ENCODE measurements at places on chromosomes 7 and 10. TPM values are rescaled to one million over a fixed set of nuclear protein-coding genes. Genes with fewer than 3 reads are reported as not detected.

DNA sequence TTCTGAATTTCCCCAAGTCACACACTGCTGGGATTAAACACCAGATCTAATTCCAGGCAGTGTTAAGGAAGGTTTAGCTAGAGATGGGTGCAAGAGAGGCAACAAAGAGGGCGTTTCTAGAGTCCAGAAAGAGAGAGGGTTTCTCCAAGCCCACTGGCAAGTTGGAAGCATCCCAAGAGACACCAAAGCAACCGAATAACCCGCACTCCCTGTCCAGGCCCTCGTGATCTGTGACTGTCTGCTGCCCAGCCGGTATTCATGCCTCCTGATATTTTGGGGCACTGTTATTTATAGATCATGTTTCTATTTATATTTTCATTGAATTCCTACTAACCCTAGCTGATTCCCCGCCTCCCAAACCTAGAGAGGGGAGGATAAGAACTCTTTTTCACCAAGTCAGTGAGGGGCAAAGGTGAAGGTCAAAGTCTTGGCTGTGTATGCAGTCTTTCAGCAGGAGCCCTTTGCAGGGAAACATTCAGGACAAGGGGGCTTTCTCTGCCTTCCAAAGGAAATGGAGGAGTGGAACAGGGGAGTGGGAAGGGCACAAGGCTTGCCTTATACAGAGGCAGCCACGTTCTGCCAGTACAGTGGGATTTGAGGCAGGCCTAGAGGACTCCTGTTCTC, 103.6 kb downstream of the SH3PXD2A start:
- DNase-seq: no peak

GRCh38 chr10:63611078-63611477, 89.9 kb downstream of the REEP3 start:
- H3K4me1 ChIP-seq: peaks cover 7% of the 10 kb centered on the region
- no peaks in the 10 kb centered on the region for H3K27me3 ChIP-seq
- DNase-seq: no peak
- H3K4me3 ChIP-seq: no peak overlapping the region
- no peak overlapping the region for H3K27ac ChIP-seq

DNA sequence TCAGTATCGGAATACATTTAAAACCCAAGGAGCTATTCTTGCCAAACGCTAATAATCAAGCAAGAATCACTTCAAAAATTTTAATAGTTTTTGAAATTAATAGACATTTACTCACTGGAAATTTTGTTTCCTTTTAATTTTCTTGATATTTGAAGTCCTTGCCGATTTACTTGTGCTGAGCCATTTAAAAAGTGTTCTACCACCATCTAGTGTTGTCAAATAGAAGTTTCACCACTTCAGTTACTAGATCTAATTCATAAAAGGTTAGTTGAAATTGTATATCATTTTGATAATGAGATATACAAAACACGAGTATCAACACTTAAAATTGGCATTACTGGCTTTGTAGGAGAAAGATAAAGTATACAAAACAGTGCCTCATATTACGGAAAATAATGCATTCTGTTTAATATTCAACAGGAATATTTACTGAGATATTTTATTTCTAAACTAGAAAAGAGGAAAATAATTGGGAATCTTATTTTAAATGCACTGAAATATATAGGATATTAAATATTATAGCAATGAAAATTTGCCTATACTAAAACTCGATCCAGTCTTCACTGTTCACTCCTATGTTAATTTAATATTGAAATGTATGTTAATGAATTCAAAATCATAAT, 664.8 kb upstream of the SEMA3D start:
- no peak for DNase-seq
- no peak overlapping the region for H3K27ac ChIP-seq
- H3K4me3 ChIP-seq: no peak overlapping the region
- H3K27me3 ChIP-seq: no peaks in the 10 kb centered on the region
- no peaks in the 10 kb centered on the region for H3K4me1 ChIP-seq

DNA sequence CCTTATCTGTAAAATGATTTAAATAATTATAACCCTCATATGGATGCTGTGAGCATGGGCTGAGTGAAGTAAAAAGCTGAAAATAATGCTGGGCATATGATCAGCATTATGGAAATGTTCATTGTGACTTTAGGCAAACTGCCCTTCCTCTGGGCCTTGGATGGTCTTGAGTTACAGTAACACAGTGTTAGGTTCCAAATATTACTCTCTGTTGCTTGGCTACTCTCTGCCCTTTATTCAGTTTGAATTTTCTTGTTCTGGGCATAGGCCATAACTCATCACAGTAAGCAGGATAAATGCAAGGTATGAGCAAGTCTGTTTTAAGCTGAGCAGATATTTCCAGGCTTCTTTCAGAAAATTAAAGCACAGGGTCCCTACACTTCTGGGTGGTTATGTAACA, 868.0 kb downstream of the KCNMA1 start:
- peaks cover 6% of the 10 kb centered on the region for H3K27me3 ChIP-seq
- no peaks in the 10 kb centered on the region for H3K36me3 ChIP-seq
- H3K4me3 ChIP-seq: no peak overlapping the region
- no peak for DNase-seq
- no peaks in the 10 kb centered on the region for H3K4me1 ChIP-seq

- H3K27me3 ChIP-seq: no peaks in the 10 kb centered on the region
- no peaks in the 10 kb centered on the region for H3K4me1 ChIP-seq
- no peaks in the 10 kb centered on the region for H3K36me3 ChIP-seq
- no peak overlapping the region for H3K27ac ChIP-seq
These were observed 316.9 kb upstream of the PLXDC2 start for GRCh38 chr10:19499291-19499770.

GRCh38 chr10:70649526-70649925, 22.8 kb upstream of the ADAMTS14 start:
- no peak overlapping the region for H3K4me3 ChIP-seq
- no peaks in the 10 kb centered on the region for H3K4me1 ChIP-seq
- peaks cover 4% of the 10 kb centered on the region for H3K27me3 ChIP-seq
- no peak overlapping the region for H3K27ac ChIP-seq
- DNase-seq: no peak

GRCh38 chr10:22550732-22551131, 163.6 kb downstream of the PIP4K2A start:
- peak; percentile 62 for DNase-seq
- peaks cover 29% of the 10 kb centered on the region for H3K4me1 ChIP-seq
- H3K4me3 ChIP-seq: no peak overlapping the region
- peaks cover 18% of the 10 kb centered on the region for H3K27me3 ChIP-seq
- H3K36me3 ChIP-seq: peaks cover 37% of the 10 kb centered on the region
- H3K27ac ChIP-seq: peak overlapping the region; percentile 88

GRCh38 chr7:43648473-43649406, 65.8 kb downstream of the STK17A start:
- peaks cover 98% of the 10 kb centered on the region for H3K4me1 ChIP-seq
- H3K27me3 ChIP-seq: peaks cover 31% of the 10 kb centered on the region
- DNase-seq: peak; percentile 89
- peaks cover 3% of the 10 kb centered on the region for H3K36me3 ChIP-seq
- peak overlapping the region; percentile 66 for H3K4me3 ChIP-seq

- H3K4me1 ChIP-seq: no peaks in the 10 kb centered on the region
- H3K27ac ChIP-seq: no peak overlapping the region
- DNase-seq: no peak
- H3K27me3 ChIP-seq: peaks cover 2% of the 10 kb centered on the region
- H3K36me3 ChIP-seq: no peaks in the 10 kb centered on the region
These were observed 101.5 kb downstream of the JCAD start for GRCh38 chr10:29957907-29958331.

- H3K27me3 ChIP-seq: no peaks in the 10 kb centered on the region
- H3K36me3 ChIP-seq: peaks cover 8% of the 10 kb centered on the region
These were observed 69.1 kb upstream of the MXI1 start for GRCh38 chr10:110138197-110138812.

DNA sequence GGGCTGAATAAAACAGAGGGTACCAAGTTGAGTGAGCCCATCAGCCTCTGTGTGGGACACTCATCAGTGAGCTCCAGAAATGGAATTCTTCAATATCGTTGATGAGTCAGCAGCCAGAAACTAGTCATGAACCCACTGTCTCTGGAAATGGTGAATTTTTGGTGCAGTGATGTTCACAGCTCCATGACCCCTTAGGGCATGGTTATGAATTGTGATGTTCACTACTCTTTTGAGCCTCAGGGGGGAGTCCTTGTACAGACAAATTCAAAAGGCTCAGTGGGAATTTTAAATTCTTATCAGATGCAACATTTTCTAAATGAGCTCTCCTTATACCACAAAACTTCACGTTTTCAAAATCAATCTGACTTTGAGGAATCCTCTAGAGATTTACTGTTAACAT, 335.7 kb downstream of the PHTF2 start:
- no peak overlapping the region for H3K27ac ChIP-seq
- H3K4me1 ChIP-seq: no peaks in the 10 kb centered on the region
- no peak for DNase-seq

DNA sequence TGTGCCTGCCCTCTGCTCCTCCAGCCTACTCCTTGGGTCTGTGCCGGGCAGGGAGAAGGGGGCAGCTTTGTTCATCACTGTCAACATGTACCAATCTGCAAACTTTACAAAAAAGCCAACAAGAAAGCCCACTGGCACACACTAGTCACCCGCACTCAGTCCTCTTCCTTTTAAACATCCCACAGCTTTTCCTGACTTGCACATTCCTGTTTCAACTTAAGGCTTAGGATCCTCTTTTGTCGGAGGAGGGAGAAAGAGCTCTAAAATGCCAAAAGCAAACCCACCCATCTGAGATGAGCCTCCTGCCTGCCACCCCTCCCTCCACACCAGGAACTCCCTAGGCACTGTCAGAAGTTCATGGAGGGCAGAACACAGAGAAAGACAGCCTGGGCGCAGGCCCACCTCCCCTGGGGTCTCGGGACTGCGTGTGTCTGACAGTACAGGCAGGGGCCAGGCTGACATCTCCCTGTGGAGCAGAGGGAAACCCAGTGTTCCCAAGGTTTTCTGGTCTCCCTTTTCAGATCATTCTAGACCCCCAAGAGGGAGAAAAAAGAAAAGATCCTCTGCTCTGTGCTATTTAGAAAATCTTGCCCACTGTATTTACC, 5.4 kb downstream of the PDIA4 start:
- H3K4me3 ChIP-seq: no peak overlapping the region
- H3K4me1 ChIP-seq: peaks cover 61% of the 10 kb centered on the region
- peaks cover 5% of the 10 kb centered on the region for H3K27me3 ChIP-seq
- H3K27ac ChIP-seq: peak overlapping the region; percentile 75
- no peak for DNase-seq
- peaks cover 8% of the 10 kb centered on the region for H3K36me3 ChIP-seq

DNA sequence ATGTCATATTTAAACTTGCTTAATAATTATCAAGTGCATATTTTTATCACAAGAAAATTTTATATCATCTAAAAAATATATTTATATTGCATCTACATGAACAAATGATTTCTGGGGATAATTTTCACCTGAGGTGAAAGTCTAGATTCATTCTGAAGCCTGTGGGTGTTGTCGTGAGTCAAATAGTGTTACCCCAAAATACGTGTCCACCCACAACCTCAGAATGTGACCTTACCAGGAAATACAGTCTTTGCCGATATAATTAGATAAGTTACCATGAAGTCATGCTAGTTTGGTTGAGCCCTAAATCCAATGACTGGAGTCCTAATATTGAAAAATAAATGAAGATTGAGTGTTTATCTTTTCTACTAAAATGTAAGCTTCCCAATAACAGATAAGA, 203.0 kb upstream of the MDFIC start:
- H3K36me3 ChIP-seq: no peaks in the 10 kb centered on the region
- no peak overlapping the region for H3K27ac ChIP-seq
- peaks cover 2% of the 10 kb centered on the region for H3K27me3 ChIP-seq
- DNase-seq: no peak

DNA sequence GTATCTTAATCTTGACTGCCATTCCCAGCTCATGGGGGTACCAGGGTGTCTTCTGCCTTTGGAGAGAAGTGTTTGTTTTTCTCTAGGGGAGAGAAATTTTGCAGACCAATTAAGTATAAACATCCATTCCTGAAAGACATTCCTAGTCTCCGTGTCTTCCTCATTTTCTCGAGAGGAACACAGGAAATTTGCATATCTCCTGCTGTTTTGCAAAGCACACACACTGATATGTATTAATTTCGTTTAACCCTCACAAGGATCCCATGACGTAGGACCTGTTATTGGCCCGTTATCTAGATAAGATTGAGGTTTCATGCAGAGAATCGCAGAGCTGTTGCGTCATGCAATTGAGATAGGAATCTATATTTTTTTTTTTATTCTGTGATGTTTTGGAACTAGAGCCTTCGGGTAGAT, 944 bp downstream of the RHBDD2 start:
- peak overlapping the region; percentile 97 for H3K27ac ChIP-seq
- peak overlapping the region; percentile 99 for H3K4me3 ChIP-seq
- H3K4me1 ChIP-seq: peaks cover 22% of the 10 kb centered on the region
- peak; percentile 10 for DNase-seq

DNA sequence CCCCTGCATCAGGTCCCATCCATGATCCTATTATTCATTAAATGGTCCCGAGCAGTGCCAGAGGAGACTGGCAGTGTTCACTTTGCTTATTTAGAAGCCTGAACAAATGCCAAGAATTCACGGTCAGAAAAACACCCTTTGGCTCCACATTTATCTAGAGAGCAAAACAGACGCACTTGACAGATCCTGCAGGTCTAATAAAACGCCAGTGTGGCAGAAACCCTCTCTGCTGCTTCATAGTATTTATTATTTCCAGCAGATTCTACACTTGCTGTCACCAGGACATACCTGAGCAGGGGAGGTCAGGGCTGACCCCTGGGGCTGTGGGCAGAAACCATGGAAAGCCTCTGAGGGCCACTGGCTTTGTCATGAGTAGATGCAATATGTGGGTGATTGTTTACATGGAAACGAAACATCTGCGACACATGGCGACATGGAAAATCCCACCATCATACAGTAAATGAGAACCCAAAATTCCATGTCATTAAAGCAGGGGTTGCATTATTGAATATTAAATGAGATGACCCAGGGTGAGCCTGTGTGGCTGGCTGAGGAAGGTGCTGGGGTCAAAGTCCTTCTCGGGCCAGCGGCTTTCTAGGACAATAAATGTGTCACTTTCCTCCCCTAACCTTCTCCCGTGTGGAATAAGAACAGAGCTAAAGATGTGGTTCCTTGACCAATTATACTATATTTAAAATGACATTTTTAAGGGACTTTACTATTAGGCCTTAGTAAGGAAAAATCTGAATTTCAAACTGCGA, 205.9 kb upstream of the SVIL start:
- DNase-seq: no peak
- H3K27ac ChIP-seq: no peak overlapping the region
- no peaks in the 10 kb centered on the region for H3K4me1 ChIP-seq
- no peaks in the 10 kb centered on the region for H3K36me3 ChIP-seq
- H3K27me3 ChIP-seq: peaks cover 3% of the 10 kb centered on the region
- no peak overlapping the region for H3K4me3 ChIP-seq

GRCh38 chr10:27413831-27414348, 90.2 kb upstream of the RAB18 start:
- peaks cover 5% of the 10 kb centered on the region for H3K27me3 ChIP-seq
- no peak overlapping the region for H3K27ac ChIP-seq
- H3K4me3 ChIP-seq: no peak overlapping the region
- no peak for DNase-seq

Gene BLNK
- polyA plus RNA-seq: not detected

Gene H2BK1
- not detected for polyA plus RNA-seq

All from immature natural killer cell (primary cell).